ENCODE measurements at places on chromosomes 1 and 21.

DNA sequence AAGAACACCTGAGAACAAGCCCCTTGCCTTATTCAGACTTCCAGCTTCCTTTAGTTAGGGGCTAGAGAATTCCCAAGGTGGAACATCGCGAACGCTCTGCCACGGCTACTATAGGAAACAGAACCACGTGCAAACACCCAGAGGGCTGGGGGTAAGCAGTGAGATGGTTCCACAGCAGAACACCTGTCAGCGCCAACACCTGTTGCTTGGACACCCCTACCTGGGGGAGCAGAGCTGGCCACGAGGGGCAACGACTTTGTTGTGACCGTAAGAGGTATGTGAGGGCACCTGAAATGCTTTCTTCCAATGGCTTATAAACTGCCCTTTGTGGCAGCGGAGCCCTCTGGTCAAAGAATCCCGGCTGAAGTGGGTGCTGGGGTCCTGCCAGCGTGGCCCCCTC lies 50.7 kb downstream of the MRPL37 start:
- no peak for DNase-seq

GRCh38 chr1:16146279-16147155 lies 9.4 kb downstream of the EPHA2 start:
- peak; percentile 61 for DNase-seq

DNA sequence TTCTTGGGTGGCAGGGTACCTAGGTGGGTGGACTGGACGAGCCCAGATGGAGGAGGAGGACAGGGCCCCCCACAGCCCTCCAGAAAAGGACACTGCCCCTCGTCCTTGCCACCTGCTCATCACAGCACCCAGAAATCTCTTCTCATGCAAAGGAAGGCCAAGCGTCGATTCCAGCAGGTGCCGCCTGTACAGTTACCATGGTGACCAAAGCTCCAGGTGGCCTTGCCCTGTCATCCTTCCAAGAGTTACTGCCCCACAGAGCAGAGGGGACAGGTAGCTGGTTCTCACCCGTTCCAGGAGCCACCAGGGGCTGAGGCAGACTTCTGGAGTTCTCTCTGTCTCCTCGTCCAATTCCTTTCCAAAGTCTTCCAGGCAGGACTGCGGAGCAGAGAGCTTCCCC lies 119.9 kb upstream of the VAMP3 start:
- DNase-seq, result no peak

DNA sequence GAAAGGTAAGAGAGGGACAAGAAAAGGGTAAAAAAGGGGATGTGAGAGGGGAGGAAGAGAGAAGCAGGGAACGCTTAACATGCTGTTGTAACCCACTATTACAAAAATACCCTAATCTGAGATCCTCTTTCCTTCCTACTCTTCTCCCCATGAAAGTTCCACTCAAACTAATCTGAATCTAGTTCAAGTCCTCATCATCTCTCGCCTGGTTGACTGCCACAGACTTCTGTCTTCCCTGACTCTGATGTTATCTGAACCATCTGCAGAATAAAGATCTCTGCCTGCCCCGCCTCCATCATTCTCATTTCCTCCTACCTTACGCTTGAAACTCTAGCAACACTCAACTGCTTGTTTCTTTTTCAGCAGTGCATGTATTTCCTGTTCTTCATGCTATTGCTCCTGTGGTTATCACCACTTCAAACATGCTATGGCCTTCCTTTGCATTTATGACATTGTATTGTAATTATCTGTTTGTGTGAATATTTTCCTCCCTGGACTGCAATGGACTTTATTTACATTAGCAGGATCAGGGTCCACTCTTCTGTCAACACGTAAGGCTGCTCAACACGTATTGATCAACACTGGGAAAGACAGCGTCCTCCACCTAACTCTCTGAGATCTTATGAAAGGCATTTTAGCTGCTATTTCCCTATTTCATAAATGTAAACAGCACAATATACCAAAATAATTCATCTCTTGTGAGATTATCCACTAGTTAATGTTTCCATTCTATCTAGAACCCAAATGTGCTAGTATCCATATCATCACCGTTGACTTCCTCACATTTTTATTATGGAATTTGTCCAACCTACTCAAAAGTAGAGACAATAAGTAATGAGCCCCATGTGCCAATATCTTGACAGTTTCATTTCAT lies 215.5 kb upstream of the USP25 start:
- DNase-seq, result no peak

GRCh38 chr1:221840511-221841243 lies 98.8 kb upstream of the DUSP10 start:
- no peak for DNase-seq

GRCh38 chr1:222905151-222905550 lies 90.3 kb downstream of the DISP1 start:
- no peak for DNase-seq

- DNase-seq, result no peak
These were observed 40.7 kb downstream of the WDR3 start for GRCh38 chr1:117970252-117970651.

DNA sequence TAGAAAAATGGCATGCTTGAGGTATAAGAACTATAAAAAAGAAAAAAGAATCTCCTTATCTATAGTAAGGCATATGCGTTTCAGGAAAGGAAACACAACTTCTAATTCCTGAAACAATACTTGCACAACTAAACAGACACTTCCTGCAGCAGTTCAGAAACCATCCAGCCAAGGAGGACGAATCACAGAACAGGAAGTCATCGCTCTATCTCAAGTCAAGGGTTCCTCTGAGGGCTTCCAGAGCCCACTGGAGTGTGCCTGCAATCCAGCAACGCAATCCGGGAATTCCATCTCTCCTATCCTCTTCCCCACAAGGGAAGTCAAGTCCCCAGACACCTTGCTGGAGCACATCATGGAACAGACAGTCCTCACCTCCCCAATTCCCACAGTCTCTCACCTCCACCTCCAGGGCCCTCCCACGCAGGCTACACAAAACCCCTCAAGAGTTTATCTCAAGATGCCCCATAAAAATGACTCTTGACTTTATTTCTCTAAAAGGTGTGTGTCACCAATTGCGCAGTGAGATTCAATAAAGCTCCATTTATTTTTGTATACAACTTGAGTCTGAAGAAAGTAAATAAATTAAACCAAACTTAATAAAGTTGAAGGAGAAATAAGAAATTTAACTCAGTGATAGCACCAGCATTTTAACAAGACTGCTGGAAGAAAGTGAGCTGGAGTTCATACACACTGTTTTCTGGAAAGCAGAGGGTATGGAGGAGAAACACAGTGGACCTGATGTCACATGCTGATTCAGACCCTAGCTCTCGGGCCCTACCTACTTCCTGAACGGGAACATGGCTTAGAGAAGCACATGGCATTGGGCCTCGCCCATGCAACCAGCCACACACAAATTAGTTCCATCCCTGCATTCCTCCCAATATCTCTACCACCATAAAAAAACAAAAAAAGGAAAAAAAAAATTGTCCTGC lies 39.9 kb downstream of the SIPA1L2 start:
- no peak for DNase-seq

- no peak for DNase-seq
These were observed 183.6 kb upstream of the UBE2U start for GRCh38 chr1:64019818-64020217.

- DNase-seq, result no peak
These were observed 35.1 kb upstream of the PRSS38 start for GRCh38 chr1:227780101-227781044.

DNA sequence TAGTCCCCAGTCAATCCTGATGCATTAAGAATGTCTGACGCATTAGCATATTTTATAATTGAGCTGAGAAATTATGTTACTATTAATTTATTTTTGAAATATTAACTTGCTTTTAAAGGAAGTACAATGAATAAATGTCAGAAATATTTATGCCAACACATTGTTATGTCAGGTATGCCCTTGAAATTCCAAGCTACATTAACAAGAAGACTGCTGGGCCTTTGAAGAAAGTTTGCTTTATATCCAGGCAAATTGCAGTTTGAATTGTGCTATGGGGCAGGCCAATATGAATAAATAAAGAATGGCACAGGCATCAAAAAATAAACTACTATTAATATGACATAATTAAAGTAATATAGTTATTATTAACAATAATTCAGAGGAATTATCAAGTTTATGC lies 1391.3 kb downstream of the PLA2G4A start:
- DNase-seq, result no peak

DNA sequence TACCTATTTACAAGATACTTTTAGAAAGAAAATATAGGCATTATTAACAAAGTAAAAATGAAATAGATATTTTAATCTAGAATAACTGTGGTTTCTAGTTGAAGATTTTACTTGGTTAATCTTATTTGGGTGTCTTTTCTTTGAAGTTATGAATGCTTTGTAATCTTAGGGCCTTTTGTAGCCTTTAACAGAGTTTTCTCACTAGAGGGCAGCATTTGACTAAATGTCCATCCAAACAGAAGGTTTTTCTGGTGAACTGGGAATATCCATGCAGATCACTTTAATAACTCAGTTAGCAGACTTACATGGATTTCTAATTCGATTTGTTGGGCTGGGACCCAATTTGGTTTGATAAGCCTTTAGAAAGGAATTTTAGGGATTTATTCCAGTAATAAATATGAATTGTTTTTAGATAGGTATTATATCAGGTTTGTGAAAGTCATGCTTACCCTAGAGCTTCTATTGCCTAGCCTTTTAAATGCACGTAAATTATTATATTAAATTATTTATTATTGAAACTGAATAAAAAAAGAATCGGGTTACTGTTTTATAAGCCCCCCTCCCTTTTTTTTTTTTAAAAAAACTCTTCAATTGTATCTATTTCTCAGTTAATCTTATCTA lies 119.7 kb downstream of the ZNF326 start:
- peak; percentile 19 for DNase-seq

DNA sequence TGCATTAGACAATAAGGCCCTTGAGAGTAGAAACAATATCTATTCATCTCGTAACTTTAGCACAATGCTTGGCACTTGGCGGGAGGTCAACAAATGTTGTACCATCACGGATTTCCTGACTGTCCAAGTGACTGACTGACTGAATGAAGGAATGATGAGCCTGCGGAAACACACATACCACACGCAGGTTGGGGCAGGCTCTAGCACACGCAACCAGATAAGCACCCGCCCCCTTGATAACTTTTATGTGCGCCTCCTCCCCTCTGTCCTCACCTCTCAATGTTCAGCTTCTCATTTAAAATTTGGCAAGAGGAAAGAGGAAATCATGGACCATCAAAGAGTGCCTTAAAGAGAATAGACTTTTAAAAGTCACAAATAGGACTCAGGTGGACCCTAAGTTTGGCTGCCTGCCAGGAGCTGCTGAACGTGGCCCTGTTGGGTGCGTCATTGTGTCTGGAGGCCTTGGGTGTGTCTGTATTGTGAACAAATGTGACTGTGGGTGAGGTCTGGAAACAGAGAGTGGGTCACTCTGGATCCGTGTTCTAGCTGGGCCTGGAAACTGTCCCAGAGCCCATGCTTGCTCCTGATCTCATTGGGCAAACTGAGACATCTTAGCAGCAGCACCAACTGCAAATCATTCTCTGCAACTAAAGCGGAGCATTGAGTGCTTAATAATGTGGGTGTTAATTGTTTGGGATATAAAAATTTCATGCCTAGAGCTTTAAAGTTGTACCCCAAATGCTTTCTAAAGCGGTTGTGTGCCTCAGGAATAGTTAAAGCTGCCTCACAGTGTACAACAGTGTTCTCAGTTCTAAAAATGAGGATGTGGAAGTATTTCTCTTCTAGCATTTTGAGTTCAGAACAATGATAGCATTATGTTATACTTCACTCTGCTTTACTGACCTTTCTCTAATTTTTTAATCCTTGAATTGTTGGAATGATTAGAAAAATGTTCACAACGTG lies 47.6 kb upstream of the ABCG1 start:
- no peak for DNase-seq

- no peak for DNase-seq
These were observed 5.6 kb upstream of the PCBP3 start for GRCh38 chr21:45637883-45638282.

DNA sequence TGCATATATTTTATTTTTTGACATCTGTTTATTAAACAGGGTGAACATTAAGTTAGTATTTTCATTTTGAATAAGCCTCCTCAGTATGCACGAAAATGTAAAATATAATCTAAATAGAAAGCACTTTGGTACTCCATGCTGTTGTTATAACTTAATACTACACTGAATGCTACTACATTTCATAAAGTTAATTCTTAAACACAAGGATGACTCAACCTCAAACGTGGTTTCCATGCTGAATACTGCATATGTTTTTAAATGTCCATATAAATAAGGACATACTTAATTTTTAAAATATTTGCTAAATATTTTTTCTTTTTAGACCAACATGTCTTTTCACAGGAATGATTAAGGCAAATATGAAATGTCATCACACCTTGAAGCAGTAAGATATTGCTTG lies 83.9 kb downstream of the USP24 start:
- no peak for DNase-seq

- DNase-seq, result no peak
These were observed 10.6 kb downstream of the PLXNA2 start for GRCh38 chr1:208233546-208233945.

- DNase-seq, result no peak
These were observed 102.8 kb upstream of the COL11A1 start for GRCh38 chr1:103211073-103211472.

- no peak for DNase-seq
These were observed 29.1 kb upstream of the PARP1 start for GRCh38 chr1:226436855-226437491.

GRCh38 chr1:100730130-100730529 lies 10.6 kb downstream of the VCAM1 start:
- DNase-seq, result no peak

- no peak for DNase-seq
These were observed 56.1 kb downstream of the ALPL start for GRCh38 chr1:21565285-21565684.

DNA sequence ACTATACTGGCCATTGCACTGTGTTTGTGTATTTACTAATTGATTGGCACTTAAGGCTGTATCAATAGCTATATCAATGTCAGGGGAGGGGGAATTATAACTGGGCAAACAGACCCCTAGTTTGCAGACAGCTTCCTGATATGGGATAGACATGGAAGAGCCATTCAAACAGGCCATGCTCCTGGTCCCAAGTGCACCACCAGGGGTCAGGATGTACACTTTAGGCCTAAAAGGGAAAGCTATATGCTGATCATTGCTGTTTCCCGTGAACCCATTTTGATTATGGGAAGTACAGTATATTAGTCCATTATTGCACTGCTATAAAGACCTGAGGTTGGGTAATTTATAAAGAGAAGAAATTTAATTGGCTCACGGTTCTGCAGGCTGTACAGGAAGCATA lies 124.9 kb upstream of the BACE2 start:
- no peak for DNase-seq

- DNase-seq, result no peak
These were observed 162.0 kb downstream of the FGGY start for GRCh38 chr1:59458884-59459283.

DNA sequence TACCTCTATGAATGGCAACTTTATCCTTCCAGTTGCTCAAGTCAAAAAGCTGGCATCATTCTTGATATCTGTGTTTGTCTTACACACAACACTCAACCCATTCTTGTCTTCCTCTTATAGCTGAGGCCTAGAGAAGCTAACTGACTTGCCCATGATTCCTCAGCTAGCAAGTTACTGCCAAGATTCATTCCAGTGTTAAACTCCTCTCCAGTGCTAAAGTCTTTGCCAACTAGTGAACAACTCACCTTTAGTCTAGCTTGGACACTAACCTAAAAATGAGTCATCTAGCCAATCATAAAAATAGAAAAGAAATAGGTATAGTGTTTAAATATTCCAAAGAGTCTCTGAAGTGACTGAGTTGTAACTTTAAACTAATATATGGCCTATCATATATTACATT lies 45.6 kb upstream of the RGS2 start:
- DNase-seq, result no peak

Data from HFF-Myc (cell line).